ENCODE measurements at places on chromosomes 3 and 15.

DNA sequence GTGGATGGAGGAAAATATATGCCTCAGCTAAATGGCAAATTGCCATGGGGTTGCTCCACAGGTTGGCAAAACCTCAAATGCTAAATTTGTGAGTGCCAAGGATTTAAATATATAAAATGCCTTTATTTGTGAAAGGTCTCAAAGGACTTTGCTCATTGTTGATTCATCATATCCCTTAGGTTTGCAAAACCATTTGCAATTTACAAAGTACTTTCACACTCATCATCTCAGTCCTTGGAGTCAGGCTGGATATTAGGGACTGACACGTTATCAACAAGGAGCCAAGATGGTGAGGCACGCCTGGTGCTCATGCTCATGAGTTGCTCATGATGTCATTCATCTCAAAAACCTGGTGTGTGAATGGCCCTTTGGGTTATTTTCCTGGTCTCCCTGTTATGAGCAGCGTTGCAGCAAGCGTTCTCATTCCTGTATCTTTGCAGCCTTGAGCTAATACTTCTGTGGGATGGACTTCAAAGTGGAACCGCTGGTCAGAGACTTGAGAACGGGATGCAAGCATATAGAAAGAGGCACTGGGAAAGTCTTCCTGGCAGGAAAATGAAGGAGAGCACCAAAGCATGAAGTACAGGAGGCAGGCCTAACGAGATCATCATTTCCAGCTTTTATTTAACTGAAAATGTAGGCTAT is 66.0 kb downstream of the MYO1E start:
- DNase-seq: peak; percentile 74

DNA sequence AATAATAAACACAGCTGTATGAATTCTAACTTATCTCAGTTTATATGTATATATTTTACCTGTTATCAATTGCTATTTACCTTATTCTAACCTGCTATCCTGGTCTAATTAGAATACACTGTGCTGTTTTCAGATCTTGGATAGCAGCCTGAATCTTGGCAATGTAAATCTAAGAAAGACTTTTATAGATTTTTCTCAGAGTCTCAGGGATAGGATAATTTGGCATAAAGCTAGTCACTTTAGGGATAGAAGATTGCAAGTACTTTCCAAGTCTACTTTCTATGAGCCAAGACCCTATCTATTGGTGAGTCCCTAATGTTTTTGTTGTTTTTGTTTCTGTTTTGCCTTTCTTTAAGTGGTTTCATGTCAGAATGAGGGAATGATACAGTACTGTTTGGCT is 695.7 kb downstream of the NAALADL2 start:
- DNase-seq: no peak

GRCh38 chr3:79973482-79973881 is 205.7 kb upstream of the ROBO1 start:
- DNase-seq: no peak

- peak; percentile 72 for DNase-seq
Observed at GRCh38 chr3:11570789-11571495, 72.8 kb downstream of the VGLL4 start.

DNA sequence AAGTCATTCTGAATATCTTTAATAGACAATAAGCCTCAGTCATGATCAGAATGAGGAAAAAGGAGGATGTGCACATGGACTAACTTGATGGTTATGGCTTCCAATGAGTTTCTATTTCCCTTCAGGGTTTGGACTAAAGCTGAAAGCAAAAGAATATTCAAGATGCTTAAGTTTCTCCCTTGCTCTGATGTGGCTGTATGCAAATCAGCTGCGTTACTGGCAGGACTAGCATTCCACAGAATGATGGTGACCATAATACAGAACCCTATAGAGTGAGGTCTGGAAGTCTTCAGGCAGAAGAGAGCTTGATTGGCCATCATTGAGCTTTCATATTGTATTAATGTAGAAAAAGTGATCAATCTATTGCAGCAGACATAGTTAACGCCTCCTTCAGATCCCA is 466.0 kb downstream of the NLGN1 start:
- DNase-seq: no peak

- DNase-seq: peak; percentile 70
Observed at GRCh38 chr3:24365168-24365567, 129.5 kb downstream of the THRB start.

GRCh38 chr15:47801522-47801921 is 84.2 kb downstream of the SEMA6D start:
- no peak for DNase-seq

DNA sequence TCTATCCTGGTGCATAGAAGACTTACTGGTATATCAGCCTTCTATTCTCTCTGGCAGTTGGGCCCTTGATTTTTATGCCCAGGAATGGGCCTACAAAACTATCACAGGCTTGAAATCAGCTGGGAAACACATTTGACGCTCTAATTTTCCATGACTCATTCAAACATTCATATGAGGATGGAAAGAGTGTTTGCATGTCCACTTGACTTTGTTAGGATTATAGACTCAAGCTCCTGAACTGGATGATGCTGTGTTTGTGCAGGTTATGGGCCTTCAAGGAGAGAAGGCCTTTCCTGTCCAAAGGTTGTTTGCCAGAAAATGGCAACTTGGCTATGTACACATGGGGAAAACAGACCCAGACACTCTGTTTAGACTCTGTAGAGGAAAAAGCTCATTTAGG is 219.9 kb downstream of the GAP43 start:
- DNase-seq: no peak

GRCh38 chr3:187689984-187690383 is 12.4 kb downstream of the RTP2 start:
- peak; percentile 40 for DNase-seq

GRCh38 chr3:13780432-13781176 is 99.3 kb downstream of the WNT7A start:
- no peak for DNase-seq

- DNase-seq: no peak
Observed at GRCh38 chr3:55615694-55616295, 128.7 kb upstream of the WNT5A start.

DNA sequence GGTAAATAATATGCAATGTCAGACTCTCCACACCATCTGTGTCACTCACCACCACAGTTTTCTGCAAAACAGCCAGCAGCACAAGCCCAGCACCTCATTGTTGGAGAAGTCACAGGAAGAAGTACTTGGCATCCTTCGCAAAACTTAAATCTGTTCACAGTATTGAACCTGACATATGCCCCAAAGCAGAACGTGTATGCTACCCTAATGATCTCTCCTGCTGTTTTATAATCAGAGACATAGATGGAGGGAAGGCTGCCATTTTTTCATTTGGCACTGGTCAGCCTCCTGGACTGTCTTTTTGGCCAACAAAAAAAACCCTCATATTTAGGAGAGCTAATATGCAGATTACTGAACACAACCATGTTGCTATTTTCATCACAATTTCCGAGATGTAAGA is 1272.9 kb downstream of the ROBO1 start:
- no peak for DNase-seq

DNA sequence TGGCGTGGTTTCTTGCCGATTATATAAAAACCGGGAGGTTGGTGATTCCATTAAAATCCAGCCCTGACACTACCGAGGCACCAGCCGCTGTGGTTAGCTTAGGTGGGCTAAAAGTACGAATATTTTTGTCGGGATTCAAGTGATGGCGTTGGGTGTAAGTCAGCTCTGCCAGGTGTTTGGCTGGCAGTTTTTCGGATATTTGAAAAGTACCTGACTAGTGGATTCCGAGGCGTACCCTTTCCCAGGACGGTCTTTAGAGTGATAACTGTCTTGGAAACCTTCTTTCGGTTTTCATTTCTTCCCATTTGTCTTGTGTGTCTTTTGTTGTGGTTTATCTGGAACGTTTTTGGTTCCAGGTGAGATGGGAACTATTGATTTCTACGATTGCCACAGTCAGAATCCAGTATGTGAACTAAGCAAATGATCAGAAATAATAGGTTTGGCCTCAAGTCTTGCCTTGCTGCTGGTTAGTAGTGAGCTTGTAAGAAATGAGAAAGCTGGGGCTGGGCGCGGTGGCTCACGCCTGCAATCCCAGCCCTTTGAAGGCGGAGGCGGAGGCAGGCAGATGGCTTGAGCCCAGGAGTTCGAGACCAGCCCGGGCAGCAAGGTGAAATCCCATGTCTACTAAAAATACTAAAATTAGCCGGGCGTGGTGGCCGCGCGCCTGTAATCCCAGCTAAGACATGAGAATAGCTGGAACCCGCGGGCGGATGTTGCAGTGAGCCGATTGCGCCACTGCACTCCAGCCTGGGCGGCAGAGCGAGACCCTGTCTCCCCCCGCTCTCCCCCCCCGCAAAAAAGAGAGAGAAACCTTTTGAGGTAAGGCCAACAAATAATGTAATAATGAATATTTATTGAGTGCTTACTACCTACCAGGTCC is 1.4 kb downstream of the FYTTD1 start:
- DNase-seq: peak; percentile 33

- no peak for DNase-seq
Observed at GRCh38 chr3:71726146-71726545, 944 bp upstream of the EIF4E3 start.

- DNase-seq: no peak
Observed at GRCh38 chr15:72307026-72307425, 12.9 kb downstream of the CELF6 start.

GRCh38 chr3:2783261-2783660 is 326.9 kb downstream of the IL5RA start:
- DNase-seq: no peak

GRCh38 chr3:166445865-166446264 is 608.6 kb upstream of the BCHE start:
- DNase-seq: no peak

DNA sequence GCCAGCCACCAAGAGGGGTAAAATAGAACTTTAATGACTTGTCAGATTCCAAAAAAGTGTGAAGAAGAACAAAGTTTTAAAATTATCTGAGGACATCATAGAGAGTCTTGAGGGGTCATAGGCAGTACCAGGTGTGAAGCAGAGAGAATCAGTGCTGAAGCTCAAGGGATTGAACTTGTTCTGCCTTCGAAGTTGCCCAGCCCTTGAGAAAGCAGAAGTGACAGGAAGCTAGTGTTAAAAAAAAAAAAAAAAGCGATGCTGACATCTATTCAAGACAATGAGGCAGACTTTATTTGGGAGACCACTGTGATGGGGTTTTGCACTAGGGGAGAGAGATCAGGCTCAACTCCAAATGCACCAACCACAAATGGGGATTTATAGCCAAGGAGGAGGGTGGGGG is 21.8 kb downstream of the FBXO22 start:
- DNase-seq: no peak

- DNase-seq: no peak
Observed at GRCh38 chr3:45881078-45882022, 5.0 kb upstream of the CCR9 start.

GRCh38 chr15:70672081-70672480 is 91.3 kb downstream of the UACA start:
- no peak for DNase-seq

DNA sequence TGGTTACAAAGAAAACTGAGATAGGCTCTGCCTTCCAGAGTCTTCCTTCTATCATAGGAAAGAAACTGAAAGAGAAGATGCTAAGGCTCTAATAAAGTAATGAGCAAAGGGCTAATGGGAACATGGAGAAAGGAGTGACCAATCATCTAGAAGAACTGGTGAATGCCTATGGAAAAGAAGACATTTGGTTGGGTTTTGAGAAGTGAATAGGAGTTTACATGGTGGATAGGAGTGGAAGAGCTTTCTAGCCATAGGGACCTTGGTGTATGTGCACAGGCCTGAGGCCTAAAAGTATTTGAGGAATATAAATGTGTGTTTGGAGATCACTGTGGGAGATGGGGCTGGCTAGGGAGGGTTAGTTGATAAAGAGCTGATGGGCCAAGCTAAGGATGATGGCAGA is 6.8 kb downstream of the LPP start:
- DNase-seq: no peak

DNA sequence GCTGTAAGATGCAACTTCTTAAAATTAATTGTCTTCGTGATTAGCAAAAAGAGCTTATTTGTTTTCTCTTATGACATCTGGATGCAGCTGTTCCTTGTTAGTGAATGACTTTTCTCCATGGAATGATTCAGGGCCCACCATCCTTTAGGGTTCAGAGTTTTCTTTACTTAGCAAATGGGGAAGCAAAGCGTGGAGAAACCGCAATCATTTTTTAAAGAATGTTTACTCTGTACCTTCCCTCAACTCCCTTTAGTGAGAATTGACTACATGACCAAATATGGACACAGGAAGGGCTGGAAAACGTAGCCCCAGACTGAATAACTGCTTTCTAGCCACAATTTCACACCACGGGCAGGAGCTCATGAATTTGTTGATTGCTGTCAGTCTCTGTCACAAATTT is 130.1 kb downstream of the EDEM1 start:
- DNase-seq: peak; percentile 13

GRCh38 chr3:4820296-4821121 is 158.7 kb upstream of the BHLHE40 start:
- DNase-seq: no peak

GRCh38 chr3:67381667-67382272 is 272.6 kb downstream of the SUCLG2 start:
- peak; percentile 23 for DNase-seq

DNA sequence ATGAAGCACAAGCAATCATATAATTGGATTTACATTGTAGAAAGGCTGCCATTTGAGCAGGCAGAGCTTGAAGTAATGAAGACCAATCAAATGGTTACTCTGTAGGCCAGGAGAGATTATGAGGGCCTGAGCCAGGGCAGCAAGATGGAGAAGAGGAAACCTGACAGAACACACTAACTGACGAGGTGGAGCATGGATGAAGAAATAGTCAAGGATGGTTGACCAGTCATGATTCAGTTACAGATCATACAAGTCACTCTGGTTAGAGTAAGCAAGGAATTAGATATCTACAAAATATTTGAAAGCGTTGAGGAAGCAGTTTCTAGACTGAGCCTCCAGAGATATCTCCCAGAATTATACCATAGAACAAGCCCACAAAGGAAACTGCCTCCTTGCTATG is 101.8 kb upstream of the THSD4 start:
- DNase-seq: no peak

- no peak for DNase-seq
Observed at GRCh38 chr3:49273825-49274532, 3.1 kb downstream of the C3orf62 start.

DNA sequence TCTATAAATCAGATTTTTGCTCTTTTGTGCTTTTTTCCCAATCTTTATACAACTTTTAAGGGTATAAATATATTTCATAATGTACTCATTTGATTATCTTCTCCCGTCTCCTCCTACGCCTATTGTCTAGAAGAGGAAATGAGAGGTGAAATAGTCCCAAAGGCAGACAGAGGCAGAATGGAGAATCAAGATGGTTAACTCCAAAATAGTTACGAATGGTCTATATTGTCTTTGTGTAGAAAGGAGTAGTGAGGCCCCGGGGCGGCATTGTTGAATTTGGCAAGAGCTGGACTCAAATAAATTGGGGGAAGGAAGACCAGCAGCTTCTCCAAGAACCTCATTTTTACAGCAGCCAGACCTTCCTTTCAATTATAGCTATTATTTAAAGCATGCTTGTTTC is 23.9 kb downstream of the ITPR1 start:
- no peak for DNase-seq

All from AG20443 (cell line).